K562 (cell line): ENCODE measurements at places on chromosomes 1 and 21. TPM values are rescaled to one million over a fixed set of nuclear protein-coding genes. Genes with fewer than 3 reads are reported as not detected.

S100A9 gene
- total RNA-seq, result 0.34 and 0.80 TPM in 2 replicates

SPRR2B gene
- not detected in 2 replicates for total RNA-seq

AQP10 gene
- total RNA-seq, result 3.7 and 4.9 TPM in 2 replicates

LRRN2 gene
- not detected in 2 replicates for total RNA-seq

LCE1A gene
- total RNA-seq, result not detected in 2 replicates

DNA sequence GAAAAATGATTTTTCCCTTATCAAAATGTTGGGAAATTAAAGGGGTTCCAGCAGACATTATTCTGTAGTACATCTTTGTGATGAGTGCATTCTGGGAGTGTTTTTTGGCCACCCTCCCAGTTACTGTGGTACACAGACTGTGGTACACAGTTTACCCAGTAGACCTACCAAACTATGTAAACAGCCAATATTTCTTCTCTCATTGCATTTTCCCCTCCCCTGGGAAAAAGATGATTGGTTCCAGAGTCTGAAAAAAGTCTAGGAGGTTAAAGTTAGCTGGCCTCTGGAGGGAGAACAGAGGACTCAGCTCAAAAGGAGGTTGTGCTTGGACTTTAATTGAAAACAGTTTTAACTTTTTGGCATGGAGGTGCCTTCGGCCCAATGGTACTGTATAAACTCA, 42.5 kb downstream of the PGM1 start:
- no peaks in the 10 kb centered on the region for H3K36me3 ChIP-seq
- no peak overlapping the region for H3K27ac ChIP-seq
- no peak overlapping the region for H3K4me3 ChIP-seq
- DNase-seq, result no peak

GRCh38 chr1:204565617-204566582, 49.7 kb downstream of the MDM4 start:
- H3K4me3 ChIP-seq, result no peak overlapping the region
- H3K27me3 ChIP-seq, result no peaks in the 10 kb centered on the region
- no peaks in the 10 kb centered on the region for H3K36me3 ChIP-seq
- peak; percentile 91 for DNase-seq

- H3K36me3 ChIP-seq, result no peaks in the 10 kb centered on the region
- H3K27me3 ChIP-seq, result peaks cover 16% of the 10 kb centered on the region
- no peak for DNase-seq
- no peak overlapping the region for H3K27ac ChIP-seq
- H3K4me1 ChIP-seq, result no peaks in the 10 kb centered on the region
Measured at GRCh38 chr21:43619856-43620255, 39.4 kb downstream of the HSF2BP start.

- peaks cover 4% of the 10 kb centered on the region for H3K4me1 ChIP-seq
- H3K27ac ChIP-seq, result no peak overlapping the region
- H3K36me3 ChIP-seq, result peaks cover 26% of the 10 kb centered on the region; the same call in 2 of the 3 replicates
- no peaks in the 10 kb centered on the region for H3K27me3 ChIP-seq
- no peak for DNase-seq
Measured at GRCh38 chr1:5954964-5955363, 37.3 kb downstream of the NPHP4 start.

- no peak overlapping the region for H3K27ac ChIP-seq
- no peaks in the 10 kb centered on the region for H3K27me3 ChIP-seq
- H3K4me3 ChIP-seq, result no peak overlapping the region
- no peaks in the 10 kb centered on the region for H3K36me3 ChIP-seq
Measured at GRCh38 chr1:84141182-84142003, 2.7 kb upstream of the PRKACB start.

DNA sequence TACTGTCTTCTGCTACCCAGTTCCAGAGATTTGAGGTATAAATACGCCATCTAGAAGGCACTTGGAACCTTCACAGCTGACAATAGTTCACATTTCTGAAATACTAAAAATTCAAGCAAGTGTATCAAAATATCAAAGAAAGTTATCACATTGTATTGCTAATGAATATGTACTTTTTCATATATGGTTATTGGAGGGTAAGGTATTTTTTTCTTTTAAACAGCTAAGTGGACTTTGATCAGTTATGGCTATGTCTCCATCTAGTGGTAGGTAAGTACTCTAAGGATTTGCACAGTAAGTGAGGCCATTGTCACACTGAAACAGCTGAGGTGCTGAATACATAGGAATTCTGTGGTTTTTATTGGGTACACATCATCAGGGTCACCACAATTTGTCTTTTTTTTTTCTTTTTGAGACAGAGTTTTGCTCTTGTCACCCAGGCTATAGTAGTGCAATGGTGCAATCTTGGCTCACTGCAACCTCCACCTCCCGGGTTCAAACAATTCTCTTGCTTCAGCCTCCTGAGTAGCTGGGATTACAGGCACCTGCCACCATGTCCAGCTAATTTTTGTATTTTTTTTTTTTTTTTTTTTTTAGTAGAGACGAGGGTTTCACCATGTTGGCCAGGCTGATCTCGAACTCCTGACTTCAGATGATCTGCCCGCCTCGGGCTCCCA, 49.1 kb upstream of the CR2 start:
- no peaks in the 10 kb centered on the region for H3K27me3 ChIP-seq
- no peak overlapping the region for H3K27ac ChIP-seq
- no peaks in the 10 kb centered on the region for H3K36me3 ChIP-seq
- no peak overlapping the region for H3K4me3 ChIP-seq
- no peaks in the 10 kb centered on the region for H3K4me1 ChIP-seq

DNA sequence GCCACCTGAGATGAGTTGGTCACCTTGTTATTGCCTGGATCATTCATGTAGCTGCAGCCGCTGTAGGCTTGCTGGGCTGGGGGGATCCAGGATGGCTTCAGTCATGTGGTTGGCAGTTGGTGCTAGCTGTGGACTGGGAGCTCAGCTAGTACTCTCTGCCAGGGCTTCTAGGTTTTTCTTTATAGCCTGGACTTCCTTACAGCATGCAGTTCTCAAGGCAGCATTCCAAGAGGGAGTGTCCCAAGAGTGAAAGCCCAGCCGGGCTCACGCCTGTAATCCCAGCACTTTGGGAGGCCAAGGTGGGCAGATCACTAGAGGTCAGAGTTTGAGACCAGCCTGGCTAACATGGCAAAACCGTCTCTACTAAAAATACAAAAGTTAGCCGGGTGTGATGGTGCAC, 23.7 kb upstream of the ACTL8 start:
- H3K4me1 ChIP-seq, result no peaks in the 10 kb centered on the region
- no peak overlapping the region for H3K27ac ChIP-seq
- DNase-seq, result no peak
- peaks cover 22% of the 10 kb centered on the region for H3K27me3 ChIP-seq
- H3K4me3 ChIP-seq, result no peak overlapping the region

GRCh38 chr1:237470712-237471338, 419.9 kb downstream of the ZP4 start:
- no peak overlapping the region for H3K4me3 ChIP-seq
- no peaks in the 10 kb centered on the region for H3K27me3 ChIP-seq
- no peaks in the 10 kb centered on the region for H3K4me1 ChIP-seq
- DNase-seq, result peak; percentile 32
- no peak overlapping the region for H3K27ac ChIP-seq
- no peaks in the 10 kb centered on the region for H3K36me3 ChIP-seq

- H3K27me3 ChIP-seq, result no peaks in the 10 kb centered on the region
- no peak for DNase-seq
- no peaks in the 10 kb centered on the region for H3K36me3 ChIP-seq
- H3K4me3 ChIP-seq, result no peak overlapping the region
Measured at GRCh38 chr1:91568261-91568660, 67.6 kb downstream of the CDC7 start.

- no peaks in the 10 kb centered on the region for H3K36me3 ChIP-seq
- H3K4me3 ChIP-seq, result no peak overlapping the region
- H3K27ac ChIP-seq, result no peak overlapping the region
- no peaks in the 10 kb centered on the region for H3K27me3 ChIP-seq
Measured at GRCh38 chr21:16563795-16564194, 834.0 kb downstream of the USP25 start.

- H3K27me3 ChIP-seq, result no peaks in the 10 kb centered on the region
- no peaks in the 10 kb centered on the region for H3K36me3 ChIP-seq
- no peak overlapping the region for H3K27ac ChIP-seq
- no peak for DNase-seq
- no peaks in the 10 kb centered on the region for H3K4me1 ChIP-seq
Measured at GRCh38 chr1:55823541-55824250, 608.5 kb upstream of the USP24 start.

- no peak overlapping the region for H3K27ac ChIP-seq
- H3K4me1 ChIP-seq, result no peaks in the 10 kb centered on the region; the same call in 1 of the 3 replicates
- no peak overlapping the region for H3K4me3 ChIP-seq
- no peaks in the 10 kb centered on the region for H3K27me3 ChIP-seq
- H3K36me3 ChIP-seq, result no peaks in the 10 kb centered on the region
- DNase-seq, result peak; percentile 42
Measured at GRCh38 chr21:44822484-44823178, 4.8 kb upstream of the SUMO3 start.

DNA sequence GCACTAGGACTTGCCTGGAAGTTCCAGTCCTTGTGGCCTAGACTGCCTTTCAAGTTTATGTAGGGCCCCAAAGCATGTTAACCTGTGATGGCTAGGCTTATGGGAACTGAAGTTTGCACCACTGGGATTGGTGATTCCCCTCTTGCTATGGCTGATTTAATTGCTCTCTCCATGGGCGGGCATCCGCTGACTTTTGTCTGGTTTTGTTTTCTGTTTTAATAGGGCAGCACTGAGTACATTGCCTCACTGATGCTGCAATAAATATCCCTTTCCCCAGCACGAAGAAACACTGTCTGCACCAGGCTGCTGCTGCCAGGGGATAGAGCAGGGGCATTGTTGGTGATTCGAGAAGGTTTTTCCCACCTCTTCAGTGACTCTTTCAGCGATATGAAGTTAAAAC, 73.3 kb upstream of the PDE4B start:
- peaks cover 12% of the 10 kb centered on the region; the same call in 1 of the 2 replicates for H3K27me3 ChIP-seq
- no peaks in the 10 kb centered on the region for H3K36me3 ChIP-seq
- H3K27ac ChIP-seq, result no peak overlapping the region
- no peak overlapping the region for H3K4me3 ChIP-seq

- no peak overlapping the region for H3K27ac ChIP-seq
- no peaks in the 10 kb centered on the region for H3K36me3 ChIP-seq
- H3K4me3 ChIP-seq, result no peak overlapping the region
- H3K4me1 ChIP-seq, result peaks cover 5% of the 10 kb centered on the region; the same call in 1 of the 2 replicates
Measured at GRCh38 chr1:51070640-51071039, 31.4 kb upstream of the C1orf185 start.

DNA sequence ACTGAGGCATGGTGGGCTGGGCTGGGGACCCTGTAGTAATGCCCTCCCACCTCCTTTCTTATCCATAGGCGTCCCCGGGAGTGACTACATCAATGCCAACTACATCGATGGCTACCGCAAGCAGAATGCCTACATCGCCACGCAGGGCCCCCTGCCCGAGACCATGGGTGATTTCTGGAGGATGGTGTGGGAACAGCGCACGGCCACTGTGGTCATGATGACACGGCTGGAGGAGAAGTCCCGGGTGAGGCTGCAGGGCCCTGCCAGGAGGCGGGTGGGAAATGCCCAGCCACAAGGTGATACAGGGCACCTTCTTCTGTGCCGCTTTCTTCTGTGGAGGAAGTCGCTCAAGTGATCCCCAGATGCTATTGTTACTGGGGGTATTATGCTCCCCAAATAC, 32.3 kb upstream of the KDM4A start:
- H3K4me1 ChIP-seq, result peaks cover 16% of the 10 kb centered on the region
- no peak for DNase-seq
- no peaks in the 10 kb centered on the region for H3K36me3 ChIP-seq
- peaks cover 100% of the 10 kb centered on the region for H3K27me3 ChIP-seq

GRCh38 chr1:213679153-213679552, 308.6 kb upstream of the PROX1 start:
- H3K4me1 ChIP-seq, result no peaks in the 10 kb centered on the region
- H3K27me3 ChIP-seq, result peaks cover 5% of the 10 kb centered on the region; the same call in 1 of the 2 replicates
- no peak overlapping the region for H3K27ac ChIP-seq
- no peaks in the 10 kb centered on the region for H3K36me3 ChIP-seq
- DNase-seq, result no peak

DNA sequence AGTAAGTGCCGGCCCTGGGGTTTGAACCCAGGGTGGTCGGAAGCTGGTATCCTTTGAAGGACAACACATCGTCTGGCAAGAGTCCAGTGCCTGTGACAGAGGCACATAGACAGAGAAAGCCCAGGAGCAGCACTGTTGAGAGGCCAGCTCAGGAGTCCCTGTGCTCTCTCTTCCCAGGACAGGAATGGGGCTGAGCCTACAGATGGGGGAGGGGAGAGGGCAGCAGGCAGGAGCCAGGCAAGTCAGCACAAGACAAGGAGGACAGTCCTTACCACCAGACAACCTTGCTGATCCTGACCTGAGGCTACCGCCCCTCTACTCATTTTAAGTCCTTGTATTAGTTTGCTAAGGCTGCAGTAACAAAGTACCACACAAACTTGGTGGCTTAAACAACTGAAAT, 27.7 kb upstream of the SYT6 start:
- no peaks in the 10 kb centered on the region for H3K4me1 ChIP-seq
- no peak overlapping the region for H3K27ac ChIP-seq
- H3K27me3 ChIP-seq, result peaks cover 10% of the 10 kb centered on the region
- H3K4me3 ChIP-seq, result no peak overlapping the region
- H3K36me3 ChIP-seq, result no peaks in the 10 kb centered on the region
- DNase-seq, result no peak

GRCh38 chr1:54989473-54989872, 9.0 kb downstream of the TMEM61 start:
- no peak for DNase-seq

GRCh38 chr1:97918961-97919360, 1.9 kb downstream of the DPYD start:
- H3K4me1 ChIP-seq, result peaks cover 11% of the 10 kb centered on the region
- no peaks in the 10 kb centered on the region for H3K36me3 ChIP-seq
- H3K27me3 ChIP-seq, result no peaks in the 10 kb centered on the region
- DNase-seq, result no peak
- no peak overlapping the region for H3K27ac ChIP-seq

DNA sequence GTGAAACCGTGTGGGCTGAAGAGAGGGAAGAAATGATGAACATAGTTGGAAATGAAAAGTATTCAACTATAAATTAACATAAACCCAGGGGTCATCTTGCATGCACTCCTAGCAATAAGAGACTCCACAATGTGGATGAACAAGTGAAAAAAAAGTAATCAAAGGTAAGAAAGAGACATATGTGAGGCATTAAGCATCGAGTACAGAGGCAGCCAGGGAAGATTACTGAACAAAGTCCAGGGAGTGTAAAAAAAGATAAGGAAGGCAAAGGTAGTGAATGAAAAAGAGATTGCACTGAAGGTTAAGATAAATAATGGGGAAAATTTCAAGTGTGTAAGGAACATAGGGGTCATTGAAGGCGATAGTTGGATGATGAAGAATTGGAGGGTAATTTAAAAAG, 330.8 kb upstream of the PROX1 start:
- no peaks in the 10 kb centered on the region for H3K4me1 ChIP-seq
- H3K36me3 ChIP-seq, result no peaks in the 10 kb centered on the region
- H3K4me3 ChIP-seq, result no peak overlapping the region
- H3K27ac ChIP-seq, result no peak overlapping the region

DNA sequence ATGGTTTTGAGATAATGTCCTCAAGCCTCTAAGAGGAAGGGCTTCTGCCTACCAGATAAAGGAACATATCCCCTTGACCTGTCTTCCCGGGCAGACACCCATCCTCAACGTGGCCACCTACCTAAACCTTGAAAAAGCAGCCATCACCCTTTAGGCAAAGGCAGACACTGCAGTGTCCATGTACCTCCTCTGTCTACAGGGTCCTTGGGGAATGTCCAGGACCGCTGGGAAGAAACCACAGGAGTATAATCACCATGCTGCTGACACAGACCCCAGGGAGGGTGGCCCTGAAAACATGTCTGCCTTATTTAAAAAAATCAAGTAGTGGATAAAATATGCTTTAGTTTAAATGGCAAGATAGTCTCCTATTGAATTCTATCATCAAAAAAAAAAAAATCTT, 16.6 kb downstream of the BCAR3 start:
- H3K27me3 ChIP-seq, result no peaks in the 10 kb centered on the region
- H3K27ac ChIP-seq, result peak overlapping the region; percentile 83
- no peak for DNase-seq
- no peaks in the 10 kb centered on the region for H3K36me3 ChIP-seq
